HCEC 1CT (cell line): ENCODE measurements at places on chromosomes 6 and 20.
A peak's percentile ranks its signal among the peaks of the same experiment; 100 is the strongest.

- DNase-seq, result peak; percentile 65
These were observed 13.2 kb upstream of the TFB1M start for GRCh38 chr6:155327326-155328073.

DNA sequence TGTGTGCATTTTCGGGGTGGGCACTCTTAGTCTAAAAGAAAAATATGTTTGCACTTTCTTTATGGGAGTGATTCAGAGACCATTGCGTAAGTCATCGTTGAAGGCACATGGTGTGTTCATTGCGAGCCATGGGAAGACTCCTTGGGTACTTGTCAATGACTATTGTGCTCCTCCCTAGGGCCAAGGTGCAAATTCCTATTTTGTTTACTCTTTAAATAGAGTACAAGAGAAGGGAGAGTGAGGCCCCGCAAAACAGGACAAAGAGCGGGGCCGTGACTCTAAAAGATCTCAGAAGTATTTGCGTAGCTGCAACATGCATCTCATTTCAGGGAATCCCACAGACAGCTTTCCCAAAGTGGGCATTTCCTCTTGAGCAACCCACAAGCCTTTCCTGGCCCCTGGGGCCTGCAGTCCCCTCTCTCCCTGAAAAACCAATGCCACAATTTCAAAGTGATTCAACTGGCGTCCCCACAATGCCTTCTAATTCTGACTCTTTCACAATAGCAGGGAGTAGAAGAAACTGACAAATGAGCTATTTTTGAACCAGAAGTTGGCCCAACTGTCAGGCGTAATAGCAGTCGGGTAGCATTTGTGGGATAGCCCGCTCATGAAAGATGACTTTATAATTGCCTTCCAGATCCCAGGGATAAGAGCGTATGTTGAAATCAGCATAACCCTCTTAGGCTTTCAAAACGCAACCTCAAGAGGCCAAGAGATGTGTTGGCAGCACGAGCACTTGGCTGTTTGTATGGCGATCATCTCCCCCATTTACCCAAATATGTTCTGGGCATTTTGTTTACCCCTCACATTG lies 277.9 kb upstream of the BMP2 start:
- DNase-seq, result no peak

- peak; percentile 19 for DNase-seq
These were observed 144.7 kb downstream of the TASP1 start for GRCh38 chr20:13494019-13494418.

GRCh38 chr6:143112837-143113236 lies 52.1 kb downstream of the AIG1 start:
- no peak for DNase-seq

DNA sequence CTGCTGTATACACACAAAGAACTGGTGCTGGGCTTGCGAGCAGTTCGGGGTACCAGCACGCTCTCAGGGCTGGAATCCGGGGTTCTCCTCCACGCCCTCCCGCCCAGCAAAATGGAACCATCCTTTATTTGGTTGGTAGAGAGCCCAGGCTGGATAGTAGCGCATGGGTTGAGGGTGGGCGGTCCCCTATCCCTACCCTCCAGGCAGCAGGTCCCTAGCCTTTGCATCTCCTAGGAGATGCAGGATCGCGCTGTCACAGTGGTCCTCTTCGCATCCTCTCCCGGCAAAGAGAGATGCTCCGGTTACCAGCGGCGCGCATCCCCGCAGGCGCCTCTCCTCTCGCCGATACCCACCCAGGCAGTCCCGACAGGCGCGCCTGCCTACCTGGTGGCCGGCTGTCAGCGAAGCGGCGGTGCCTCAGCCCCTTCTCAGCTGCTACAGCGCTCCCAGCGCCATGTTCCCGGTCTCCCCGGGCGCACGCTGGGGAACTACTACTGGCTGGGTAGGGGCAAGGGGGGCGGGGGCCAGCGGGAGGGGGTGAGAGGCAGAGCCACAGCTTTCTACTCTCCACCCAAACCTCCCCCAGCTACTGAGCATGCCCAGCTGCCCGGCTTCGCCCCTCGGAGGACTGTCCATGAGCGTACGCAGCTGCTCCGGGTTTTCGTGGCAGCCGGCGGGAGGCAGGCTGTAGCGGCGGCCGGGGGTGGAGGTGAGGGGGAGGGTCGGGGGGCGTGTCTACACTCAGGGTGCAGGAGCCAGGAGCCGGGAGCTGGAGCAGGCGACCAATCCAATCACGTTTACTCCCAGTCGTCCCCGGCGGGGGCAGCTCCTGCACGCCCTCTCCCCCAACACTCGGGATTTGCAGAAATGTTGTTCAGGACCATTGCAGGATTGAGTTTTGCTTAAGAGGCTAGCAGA lies at the start of gene PAK5:
Gene PAK5 (minus strand): TSS at position 699 of the 918 bp plus-strand sequence. CDS start 194,748 bp downstream, outside the sequence.
- no peak for DNase-seq
